ENCODE measurements at places on chromosomes 13 and 19.

DNA sequence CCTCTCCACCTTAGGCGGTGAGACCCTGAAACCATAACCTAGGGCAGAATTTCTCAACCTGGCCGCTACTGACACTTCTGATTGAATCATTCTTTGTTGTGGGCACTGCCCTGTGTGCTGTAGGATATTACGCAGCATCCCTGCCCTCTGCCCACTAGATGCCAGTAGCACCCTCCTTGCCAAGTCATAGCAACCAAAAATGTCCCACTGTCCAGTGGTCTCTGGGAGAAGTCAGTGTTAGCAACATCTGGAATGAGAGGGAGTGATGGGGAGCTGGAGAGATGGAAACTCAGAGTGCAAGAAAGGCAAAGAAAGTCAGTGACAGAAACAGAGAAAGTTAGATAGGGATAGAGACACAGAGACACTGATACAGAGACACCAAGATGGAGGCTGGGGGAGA, 13.6 kb downstream of the KLK4 start:
- DNase-seq, result no peak

- no peak for DNase-seq
These were observed 9.1 kb downstream of the SOX21 start for GRCh38 chr13:94703271-94703670.

- DNase-seq, result no peak
These were observed at the start of gene SMIM44 for GRCh38 chr19:3483226-3483628. Gene SMIM44 (minus strand): TSS chr19:3483441. CDS start chr19:3483403, 38 bp downstream.

GRCh38 chr13:101289764-101290163, 126.5 kb downstream of the NALCN start:
- no peak for DNase-seq

- DNase-seq, result no peak
These were observed 27.0 kb downstream of the DNM2 start for GRCh38 chr19:10744801-10745293.

- DNase-seq, result no peak
These were observed 294.6 kb downstream of the ITGBL1 start for GRCh38 chr13:101747039-101747438.

DNA sequence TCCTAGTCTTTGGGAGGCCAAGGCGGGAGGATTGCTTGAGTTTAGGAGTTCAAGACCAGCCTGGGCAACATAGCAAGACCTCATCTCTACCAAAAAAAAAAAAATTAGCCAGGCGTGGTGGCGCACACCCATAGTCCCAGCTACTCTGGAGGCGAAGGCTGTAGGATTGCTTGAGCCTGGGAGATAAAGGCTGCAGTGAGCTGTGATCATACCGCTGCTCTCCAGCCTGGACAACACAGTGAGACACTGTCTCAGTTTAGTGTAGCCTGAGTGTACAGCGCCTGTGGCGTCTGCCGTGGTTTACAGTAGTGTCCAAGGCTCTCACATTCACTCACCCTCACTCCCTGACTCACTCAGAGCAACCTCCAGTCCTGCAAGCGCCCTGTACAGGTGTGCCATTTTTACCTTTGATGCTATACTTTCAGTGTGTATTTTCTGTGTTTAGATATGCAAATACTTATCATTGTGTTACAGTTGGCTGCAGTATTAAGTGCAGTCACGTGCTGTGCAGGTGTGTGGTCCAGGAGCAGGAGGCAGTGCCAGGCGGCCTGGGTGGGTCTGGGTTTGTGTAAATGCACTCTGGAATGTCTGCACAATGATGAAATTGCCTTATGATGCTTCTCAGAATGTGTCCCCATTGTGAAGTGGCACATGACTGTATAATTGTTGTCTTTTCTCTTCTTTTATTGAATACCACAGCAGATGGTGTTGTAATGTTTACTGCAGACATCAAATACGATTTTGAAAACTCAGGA, 36.1 kb upstream of the DCUN1D2 start:
- DNase-seq, result no peak

GRCh38 chr13:85632526-85633195, 166.6 kb downstream of the SLITRK6 start:
- no peak for DNase-seq

- DNase-seq, result no peak
These were observed 5.7 kb downstream of the COL5A3 start for GRCh38 chr19:10004617-10005016.

Data from memory B cell (primary cell).